ENCODE measurements at places on chromosomes 5 and 9. TPM values are rescaled to one million over a fixed set of nuclear protein-coding genes. Genes with fewer than 3 reads are reported as not detected.

DNA sequence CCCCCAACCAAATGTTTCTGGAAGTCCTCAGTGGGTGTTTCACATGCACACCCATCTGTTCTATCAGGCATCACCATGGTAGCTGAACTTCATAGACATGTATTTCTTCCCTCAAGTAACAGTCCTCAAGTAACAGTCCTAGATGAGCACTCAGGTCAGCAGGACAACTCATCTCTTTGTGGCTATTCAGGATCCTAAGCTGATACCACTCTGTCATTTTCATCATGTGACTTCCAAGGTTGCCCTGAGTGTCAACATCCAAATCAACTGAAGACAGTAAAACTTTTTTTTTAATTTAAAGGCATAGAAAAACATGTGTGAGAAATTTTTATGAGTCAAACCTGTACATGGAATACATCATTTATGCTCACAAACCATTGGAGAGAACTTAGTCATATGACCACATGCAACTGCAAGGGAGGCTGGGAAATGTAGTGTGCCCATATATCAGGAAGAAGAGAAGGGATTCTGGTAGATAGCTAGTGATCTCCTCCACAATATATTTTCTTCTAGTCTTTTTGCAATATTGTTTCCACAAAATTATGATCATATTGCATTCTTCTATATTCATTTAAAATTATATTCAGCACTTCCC lies 64.2 kb upstream of the FST start:
- no peak for DNase-seq

- peak; percentile 20 for DNase-seq
Observed at GRCh38 chr9:71268871-71269635, 147.6 kb upstream of the TRPM3 start.

GRCh38 chr5:176995896-176996767 lies 10.4 kb downstream of the UIMC1 start:
- no peak for DNase-seq

DNA sequence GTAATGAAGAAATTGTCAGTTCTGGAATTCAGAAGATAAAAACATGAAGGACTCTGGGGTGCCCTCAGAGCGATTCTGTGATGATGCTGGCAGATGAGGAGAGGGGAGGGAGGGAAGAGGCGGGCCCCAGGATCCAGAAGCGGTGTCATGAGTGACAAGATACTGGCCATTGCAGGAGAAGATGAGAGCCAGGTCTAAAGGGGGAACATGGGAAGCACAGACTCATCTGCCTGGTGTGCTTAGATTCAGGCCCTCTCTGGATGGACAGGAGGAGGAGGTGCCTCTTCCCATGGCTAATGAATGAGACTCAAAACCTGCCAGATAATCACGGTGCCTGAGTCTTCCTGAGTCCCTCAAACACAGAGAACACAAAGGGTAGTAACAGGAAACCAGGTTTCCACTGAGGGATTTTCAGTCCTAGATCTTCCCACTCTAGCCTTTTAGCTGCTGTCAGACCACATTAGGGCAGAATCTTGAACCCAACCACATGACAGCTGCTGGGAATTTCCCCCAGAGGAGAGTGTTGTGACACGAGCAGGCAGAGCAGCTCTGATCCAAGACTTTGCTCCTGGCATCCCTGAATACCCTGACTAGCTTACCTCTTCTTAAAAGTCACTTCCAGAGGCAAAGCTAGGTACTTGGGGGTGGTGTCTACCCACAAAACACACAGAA lies 28.2 kb upstream of the HSPA9 start:
- no peak for DNase-seq

KCNN2 gene
- polyA plus RNA-seq: 4.0 TPM

DNA sequence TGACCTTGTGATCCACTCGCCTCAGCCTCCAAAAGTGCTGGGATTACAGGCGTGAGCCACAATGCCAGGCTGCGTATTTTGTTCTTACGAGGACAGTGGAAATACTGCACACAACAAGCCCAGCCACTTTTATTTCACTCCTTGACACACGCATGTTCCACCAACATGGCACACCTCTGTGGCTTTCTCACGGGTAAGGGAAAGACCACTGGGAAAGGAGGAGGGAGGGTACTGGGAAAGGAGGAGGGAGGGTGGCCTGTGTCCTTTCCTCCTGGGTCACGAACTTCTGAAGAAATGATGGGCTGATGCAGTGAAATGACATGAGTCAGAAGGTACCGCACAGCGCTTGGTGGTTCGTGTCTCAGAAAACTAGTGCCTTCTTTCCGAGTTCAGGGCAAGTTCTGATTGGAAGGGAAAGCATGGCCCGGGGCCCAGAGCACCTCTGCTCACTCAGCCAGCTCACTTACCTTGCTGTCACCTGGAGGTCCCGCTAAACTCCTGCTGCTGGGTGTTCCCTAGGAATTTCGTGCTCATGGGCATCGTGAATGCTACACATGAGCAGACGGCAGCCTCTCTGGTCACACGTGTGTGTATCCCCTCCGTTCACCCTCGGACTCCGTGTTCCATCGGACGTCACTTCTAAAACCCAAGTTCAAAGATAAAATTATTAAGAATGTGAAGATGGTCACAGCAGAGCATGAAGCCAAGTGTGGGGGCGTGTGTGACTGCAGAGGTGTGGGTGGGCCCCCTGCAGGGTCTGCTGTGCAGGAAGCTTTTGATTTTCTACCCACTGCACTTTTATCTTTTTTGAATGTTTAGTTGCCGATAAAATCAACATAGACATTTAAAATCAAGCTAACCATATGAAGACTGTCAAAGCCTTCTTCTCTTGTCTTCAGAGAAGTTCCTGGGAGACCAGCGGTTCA lies 42.9 kb downstream of the LAMC3 start:
- DNase-seq: no peak

EXD3 gene
- polyA plus RNA-seq: 14.1 TPM

GRCh38 chr9:7799944-7800285 lies 337 bp upstream of the DMAC1 start:
- DNase-seq: no peak

ARL14EPL gene
- not detected for polyA plus RNA-seq

PTGS1 gene
- polyA plus RNA-seq: 3.8 TPM

- no peak for DNase-seq
Observed at GRCh38 chr9:137349471-137350033, 47.5 kb upstream of the NRARP start.

GRCh38 chr5:21818370-21818720 lies 1034.8 kb downstream of the CDH12 start:
- no peak for DNase-seq

PDE6A gene
- polyA plus RNA-seq: 0.25 TPM

DNA sequence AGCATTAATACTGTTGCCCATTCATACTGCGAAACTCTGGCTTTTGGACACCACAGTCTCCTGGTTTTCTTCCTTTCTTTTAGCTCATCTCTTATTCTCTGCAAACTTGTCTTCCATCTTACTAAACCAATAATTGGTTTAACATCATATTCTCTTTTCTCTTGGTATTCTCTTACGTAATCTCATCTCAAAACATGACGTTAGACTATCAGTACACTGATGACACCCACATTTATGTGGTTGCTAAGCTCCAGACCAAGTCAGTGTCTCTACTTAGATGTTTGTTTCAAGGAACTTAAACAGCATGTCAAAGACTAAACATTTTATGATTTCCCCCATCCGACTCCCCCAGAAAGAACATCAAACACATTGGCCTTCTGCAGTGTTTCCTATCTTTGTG lies 2.1 kb downstream of the PRRC1 start:
- DNase-seq: no peak

ISCA1 gene
- 61.3 TPM for polyA plus RNA-seq

DNA sequence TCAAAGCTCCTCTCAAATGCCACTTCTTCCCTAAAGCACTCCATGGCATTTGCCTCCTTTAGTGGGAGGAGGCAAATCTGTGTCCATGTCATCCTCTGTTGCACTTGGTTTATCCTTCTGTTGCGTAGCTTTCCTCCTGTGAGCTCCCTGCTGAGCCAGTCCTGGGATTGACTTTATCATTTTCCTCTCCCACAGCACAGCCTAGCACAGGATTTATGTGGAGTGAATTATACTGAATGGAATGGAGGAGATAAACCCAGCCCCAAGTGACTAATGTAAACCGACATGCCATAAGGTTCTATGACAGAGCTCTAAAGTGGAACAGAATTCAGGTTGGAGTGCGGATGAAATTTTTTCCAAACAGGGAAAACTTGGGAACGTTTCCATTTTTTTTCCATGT lies 26.4 kb upstream of the TOMM5 start:
- no peak for DNase-seq

ECM2 gene
- polyA plus RNA-seq: 14.9 TPM

GRCh38 chr9:18629136-18629535 lies 155.2 kb downstream of the ADAMTSL1 start:
- DNase-seq: no peak

DNA sequence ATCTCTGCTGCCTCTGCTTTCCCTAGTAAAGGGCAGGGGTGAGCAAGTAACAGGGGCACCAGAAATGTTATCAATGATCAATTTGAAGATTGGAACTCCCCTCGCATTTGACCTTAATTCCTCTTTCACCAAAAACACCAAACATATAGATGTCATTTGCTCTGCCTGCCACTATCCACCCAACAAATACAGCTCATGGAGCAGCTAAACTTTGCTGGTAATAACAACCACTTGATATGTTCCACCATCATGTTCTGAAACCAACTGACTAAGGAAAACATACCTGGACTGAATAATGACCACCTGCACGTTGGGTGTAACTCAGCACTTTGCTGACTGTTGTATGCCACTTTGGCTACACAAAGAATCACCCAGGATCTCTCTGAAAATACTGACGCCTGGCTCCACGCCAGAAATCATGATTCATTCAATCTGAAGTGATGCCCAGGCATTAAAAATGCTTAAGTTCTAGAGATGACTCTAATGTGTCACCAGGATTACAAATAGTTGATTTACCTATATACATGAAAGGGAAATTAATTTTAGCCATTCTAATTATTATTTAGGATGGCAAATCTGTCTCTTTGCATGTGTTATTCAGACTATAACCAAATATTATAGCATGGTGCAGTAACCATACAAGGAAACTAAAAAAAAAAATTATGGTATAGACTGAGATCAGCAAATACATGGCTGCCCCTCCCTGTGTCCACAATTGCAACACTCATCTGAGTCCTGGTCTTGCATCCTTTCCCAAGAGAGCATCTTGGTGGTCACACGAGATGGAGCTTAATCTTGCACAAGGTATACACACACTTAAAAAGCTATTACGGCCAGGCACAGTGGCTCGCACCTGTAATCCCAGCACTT lies 43.1 kb upstream of the TTC39B start:
- DNase-seq: no peak

- DNase-seq: no peak
Observed at GRCh38 chr5:57207681-57208080, 33.8 kb downstream of the GPBP1 start.

DNA sequence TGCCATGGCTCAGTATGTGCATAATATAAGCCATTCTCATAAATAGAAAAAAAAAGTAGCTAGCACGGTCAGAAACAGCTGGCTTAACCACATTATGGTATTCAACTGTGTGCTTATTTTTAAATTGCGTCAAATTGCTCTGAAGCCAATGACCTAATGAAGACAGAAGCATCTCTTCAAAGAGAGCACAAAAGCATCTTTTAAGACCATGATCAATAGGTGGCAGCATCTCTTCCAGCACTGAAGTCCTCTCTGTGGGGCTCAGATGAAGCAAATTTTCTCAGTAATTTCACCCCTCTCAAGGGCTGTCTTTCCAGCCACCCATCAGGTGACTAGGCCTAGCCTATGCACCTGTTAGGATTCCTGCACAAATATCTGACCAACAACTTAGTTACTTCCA lies 251.4 kb downstream of the GLIS3 start:
- no peak for DNase-seq

DNA sequence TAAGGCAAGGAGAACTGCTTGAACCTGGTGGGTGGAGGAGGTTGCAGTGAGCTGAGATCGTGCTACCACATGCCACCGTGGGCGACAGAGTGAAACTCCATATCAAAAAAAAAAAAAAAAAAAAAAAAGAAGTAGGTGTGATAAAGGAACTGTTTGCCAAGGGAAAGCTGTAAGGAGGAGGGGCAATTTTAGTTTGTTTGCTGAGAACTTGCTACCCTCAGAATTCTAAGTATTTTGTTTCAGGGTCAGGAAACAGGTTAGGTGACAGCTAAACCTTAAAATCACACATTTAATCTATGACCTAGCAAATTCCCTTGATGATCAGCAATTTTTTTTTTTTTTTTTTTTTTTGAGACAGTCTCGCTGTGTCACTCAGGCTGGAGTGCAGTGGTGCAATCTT lies 7.2 kb upstream of the ARRDC3 start:
- no peak for DNase-seq

GHR gene
- polyA plus RNA-seq: 27.3 TPM

TMEM203 gene
- polyA plus RNA-seq: 39.0 TPM

- no peak for DNase-seq
Observed at GRCh38 chr5:111781200-111781599, 24.2 kb upstream of the NREP start.

OBP2B gene
- polyA plus RNA-seq: not detected

- DNase-seq: no peak
Observed at GRCh38 chr5:116600876-116601275, 26.3 kb upstream of the SEMA6A start.

F2RL2 gene
- 0.71 TPM for polyA plus RNA-seq

CTSV gene
- 32.0 TPM for polyA plus RNA-seq

- no peak for DNase-seq
Observed at GRCh38 chr9:2709645-2710101, 7.6 kb upstream of the KCNV2 start.

SPATA31C1 gene
- polyA plus RNA-seq: 0.58 TPM

FAM221B gene
- 0.40 TPM for polyA plus RNA-seq

PCA3 gene
- polyA plus RNA-seq: 0.96 TPM

GRCh38 chr5:85159395-85159794 lies 774.7 kb upstream of the EDIL3 start:
- no peak for DNase-seq

KCNV2 gene
- 0.27 TPM for polyA plus RNA-seq

GRCh38 chr5:112951124-112951702 lies 25.4 kb upstream of the DCP2 start:
- DNase-seq: no peak

DNA sequence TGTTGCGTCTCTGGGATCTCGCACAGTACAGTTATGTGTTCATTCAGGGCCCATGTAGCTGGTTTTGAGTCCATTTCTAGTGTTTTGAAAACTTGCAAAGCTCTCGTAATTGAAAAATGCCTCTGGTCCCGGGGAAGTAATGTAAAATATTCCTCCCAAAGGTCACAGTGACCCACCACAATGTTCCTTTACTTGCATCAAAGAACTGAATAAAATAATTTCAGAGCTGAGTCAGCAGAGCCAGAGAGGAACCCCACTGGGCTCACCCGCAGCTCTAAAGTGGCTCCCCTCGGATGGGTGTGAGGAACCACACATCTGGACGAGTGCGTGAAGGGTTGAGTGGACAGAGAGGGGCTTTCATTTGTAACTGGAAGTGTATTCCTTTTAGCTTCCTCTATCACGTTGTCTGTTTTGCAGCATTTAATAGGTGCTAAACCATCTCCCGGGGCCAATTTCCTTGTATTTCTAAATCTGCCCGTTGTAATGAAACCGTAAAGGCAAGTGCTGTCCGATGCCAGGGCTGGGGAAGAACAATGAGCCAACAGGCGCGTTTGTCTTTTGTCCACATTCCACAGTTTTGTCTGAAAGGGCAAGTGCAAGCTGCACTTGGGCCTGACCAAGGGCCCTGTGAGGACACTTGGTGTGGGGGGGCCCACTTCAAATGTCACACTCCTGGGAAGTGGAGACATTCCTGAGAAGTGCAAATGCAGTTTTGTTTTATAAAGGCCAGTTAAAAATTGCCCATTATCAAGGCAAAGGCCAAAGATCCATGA lies 29.9 kb downstream of the COL5A1 start:
- no peak for DNase-seq

TOMM5 gene
- polyA plus RNA-seq: 118 TPM

- no peak for DNase-seq
Observed at GRCh38 chr9:34097865-34098264, 28.6 kb downstream of the DCAF12 start.

SARDH gene
- polyA plus RNA-seq: 9.6 TPM

Data from left kidney (tissue), 8 donors.